GM19239 (cell line): ENCODE measurements at places on chromosomes 3 and 15.
A peak's percentile ranks its signal among the peaks of the same experiment; 100 is the strongest.

DNA sequence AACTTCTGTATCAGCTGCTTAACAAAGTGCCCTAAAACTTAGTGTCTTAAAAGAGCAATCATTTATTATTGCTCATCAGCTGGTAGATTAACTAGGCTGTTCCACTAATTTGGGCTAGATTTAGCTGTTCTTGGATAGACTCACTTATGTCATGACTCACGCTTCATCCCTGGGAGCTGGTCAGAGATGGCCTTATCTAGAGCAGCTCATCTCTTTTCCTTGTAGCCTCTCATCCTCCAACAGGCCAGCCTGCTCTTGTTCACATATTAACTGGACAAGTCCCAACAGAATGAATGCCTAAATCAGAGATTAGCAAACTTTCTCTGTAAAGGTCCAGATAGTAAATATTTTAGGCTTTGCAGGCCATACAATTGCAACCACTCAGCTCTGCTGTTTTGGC, 66.9 kb upstream of the PLAAT1 start:
- no peak for DNase-seq

- DNase-seq, result peak; percentile 54
Measured at GRCh38 chr3:157081626-157082210, 78.2 kb downstream of the CCNL1 start.

GRCh38 chr3:174859114-174859735, at the start of gene NAALADL2:
Gene NAALADL2 (plus strand): TSS chr3:174859334.
- no peak for DNase-seq

GRCh38 chr3:182730675-182731042, 62.6 kb upstream of the ATP11B start:
- DNase-seq, result no peak

DNA sequence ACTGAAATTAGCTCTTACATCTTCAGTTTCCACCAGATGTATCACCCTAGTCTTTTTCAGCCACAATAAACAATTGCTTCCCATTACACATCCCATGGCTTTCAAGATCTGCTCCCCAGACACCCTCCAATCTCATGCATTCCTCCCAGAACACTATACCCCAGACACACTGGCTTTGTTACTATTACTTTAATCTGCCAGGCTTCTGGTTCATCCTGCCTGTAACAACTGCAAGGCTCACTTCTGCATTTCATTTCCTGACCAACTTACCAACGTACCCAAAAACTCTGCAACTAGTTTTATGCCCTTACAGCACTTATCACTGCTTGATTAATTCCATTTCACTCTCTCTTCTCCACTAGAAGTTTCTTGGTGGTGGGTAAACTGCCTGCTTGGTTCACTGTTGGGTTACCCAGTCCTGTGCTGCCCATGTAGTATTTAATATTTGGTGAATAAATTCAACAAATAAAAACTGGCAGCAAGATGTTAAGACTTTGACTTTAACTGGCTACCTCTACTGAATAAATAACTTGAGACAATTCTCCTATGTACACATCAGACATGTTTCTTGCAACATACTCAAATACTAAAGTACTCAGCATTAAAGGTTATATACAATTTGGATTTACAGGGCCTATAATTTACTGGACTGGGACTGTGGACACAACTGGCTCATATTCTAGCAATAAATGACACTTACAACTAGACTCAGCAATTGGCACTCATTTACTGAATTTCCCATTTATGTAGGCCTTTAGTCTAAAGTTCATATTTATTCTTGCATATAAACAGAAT, 2.7 kb downstream of the RPL22L1 start:
- no peak for DNase-seq

- no peak for DNase-seq
Measured at GRCh38 chr15:38975282-38975990, 410.8 kb upstream of the RASGRP1 start.
